Adipose tissue (tissue), 3 donors: ENCODE measurements at places on chromosomes 1 and 21. TPM values are rescaled to one million over a fixed set of nuclear protein-coding genes. Genes with fewer than 3 reads are reported as not detected.

The DMRTA2 gene
- polyA plus RNA-seq = not detected

The LRRC7 gene
- not detected for polyA plus RNA-seq

The TMEM50A gene
- polyA plus RNA-seq = 33.3 TPM

The COL9A2 gene
- polyA plus RNA-seq = 2.8 TPM

The ALX3 gene
- polyA plus RNA-seq = not detected

The SLC35F3 gene
- not detected for polyA plus RNA-seq

The GFI1 gene
- polyA plus RNA-seq = 0.22 TPM

The SPATC1L gene
- polyA plus RNA-seq = 4.8 TPM

The SLC9C2 gene
- 0.07 TPM for polyA plus RNA-seq

The CD1E gene
- polyA plus RNA-seq = not detected

The CLIC4 gene
- 114 TPM for polyA plus RNA-seq

The MKNK1 gene
- polyA plus RNA-seq = 63.1 TPM

The TPTE gene
- polyA plus RNA-seq = not detected

The GNAT2 gene
- not detected for polyA plus RNA-seq

The BSND gene
- polyA plus RNA-seq = not detected

The SEC16B gene
- 2.1 TPM for polyA plus RNA-seq

The COL11A1 gene
- 0.33 TPM for polyA plus RNA-seq

The IPO13 gene
- 7.1 TPM for polyA plus RNA-seq

The PDC gene
- polyA plus RNA-seq = not detected

The HNRNPU gene
- 196 TPM for polyA plus RNA-seq
